WERI-Rb-1 (cell line): ENCODE measurements at places on chromosomes 5 and 9.
A peak's percentile ranks its signal among the peaks of the same experiment; 100 is the strongest.

GRCh38 chr9:19145881-19146280 lies 18.6 kb upstream of the PLIN2 start:
- DNase-seq, result no peak

DNA sequence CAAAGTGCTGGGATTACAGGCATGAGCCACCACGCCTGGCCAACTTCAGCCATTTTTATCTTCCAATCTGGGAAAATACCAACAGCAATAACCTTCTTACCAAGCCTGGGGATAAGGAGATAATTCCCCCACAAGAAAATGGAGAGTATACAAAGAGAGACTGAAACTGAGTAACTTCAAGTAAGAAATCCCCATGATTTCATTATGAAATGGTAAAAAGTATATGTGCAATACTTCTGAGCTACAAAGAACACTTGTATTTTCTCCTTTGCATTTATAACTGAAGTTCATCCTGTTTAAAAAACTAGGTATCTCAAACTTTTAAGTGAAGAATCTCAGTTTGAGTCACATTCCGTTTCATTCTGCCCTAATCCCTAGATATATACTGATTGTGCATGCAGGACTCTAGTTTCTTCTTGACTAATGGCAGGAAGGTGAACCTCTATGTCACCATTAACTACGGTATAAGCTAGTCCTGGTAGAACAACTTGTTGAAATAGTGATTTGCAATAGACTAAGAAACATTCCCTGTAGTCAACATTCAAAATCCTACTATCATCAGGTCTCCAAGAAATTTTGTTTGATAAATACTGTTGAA lies 2071.4 kb downstream of the MAT2B start:
- no peak for DNase-seq

- no peak for DNase-seq
Measured at GRCh38 chr5:75367401-75367800, 30.4 kb downstream of the HMGCR start.

DNA sequence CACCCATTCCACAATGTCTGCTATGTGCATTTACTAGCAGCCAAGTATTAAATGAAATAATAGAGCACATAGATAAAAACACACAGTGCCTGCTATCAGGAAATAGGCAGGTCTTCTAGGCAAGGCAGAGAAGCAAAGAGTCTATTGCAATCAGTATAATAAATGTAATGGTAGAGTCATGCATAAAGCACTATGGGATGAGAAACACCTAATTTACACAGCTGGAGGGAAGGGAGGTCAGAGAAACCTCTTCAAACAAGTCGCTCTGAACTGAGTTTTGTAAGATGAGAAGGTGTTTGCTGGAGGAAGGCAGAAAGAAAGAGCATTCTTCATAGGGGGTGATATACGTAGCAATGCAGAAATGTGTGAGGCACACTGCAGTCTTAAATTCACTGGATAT lies 341.0 kb upstream of the DMAC1 start:
- DNase-seq, result no peak

DNA sequence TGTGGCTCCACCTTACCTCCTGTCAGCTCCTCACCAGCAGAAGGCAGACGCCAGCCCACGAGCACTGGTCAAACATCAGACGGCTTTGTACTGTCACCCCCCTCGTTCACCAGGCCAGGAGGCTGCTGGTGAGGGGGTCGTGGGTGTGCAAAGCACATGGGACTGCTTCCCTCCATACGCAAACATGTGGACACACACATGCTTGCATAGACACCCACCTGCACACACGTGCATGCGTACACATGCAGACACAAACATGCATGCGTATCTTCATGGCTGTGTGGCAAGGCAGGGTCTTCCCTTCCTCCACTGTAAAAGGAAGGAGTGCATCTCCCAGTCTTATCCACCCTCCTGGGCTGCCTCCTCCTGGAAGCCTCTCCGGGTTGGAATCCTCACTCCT lies 178.5 kb downstream of the OLFM1 start:
- peak; percentile 55 for DNase-seq

DNA sequence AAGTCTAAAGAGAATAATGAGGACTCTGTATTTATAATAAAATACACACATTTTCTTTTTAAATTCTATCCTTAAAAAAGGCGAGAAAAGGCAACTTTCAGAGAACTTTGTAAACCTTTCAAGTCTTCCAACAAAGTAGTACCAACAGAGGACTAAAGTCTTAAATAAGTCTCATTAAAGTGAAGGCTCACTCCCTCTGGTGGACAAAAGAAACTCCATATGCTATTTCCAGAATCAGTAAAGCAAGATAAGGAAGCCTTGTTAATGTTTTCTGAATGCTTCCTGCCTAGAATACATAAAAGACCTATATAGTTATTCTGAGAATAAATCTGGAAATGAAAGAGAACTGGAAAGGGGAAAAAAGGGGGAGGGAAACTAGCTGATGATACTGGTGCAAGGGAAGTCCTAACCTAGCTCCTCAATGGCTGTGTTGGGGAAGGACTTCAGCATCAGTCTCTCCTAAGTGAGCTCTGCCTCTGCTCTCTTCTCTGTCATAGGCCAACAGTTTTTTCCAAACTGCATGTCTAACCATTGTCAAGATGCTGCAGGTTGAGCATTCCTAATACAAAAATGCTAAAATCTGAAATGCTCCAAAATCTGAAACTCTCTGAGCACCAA lies 7.2 kb downstream of the HMGCS1 start:
- no peak for DNase-seq

GRCh38 chr5:127878174-127878750 lies 175.1 kb downstream of the CCDC192 start:
- peak; percentile 81 for DNase-seq

DNA sequence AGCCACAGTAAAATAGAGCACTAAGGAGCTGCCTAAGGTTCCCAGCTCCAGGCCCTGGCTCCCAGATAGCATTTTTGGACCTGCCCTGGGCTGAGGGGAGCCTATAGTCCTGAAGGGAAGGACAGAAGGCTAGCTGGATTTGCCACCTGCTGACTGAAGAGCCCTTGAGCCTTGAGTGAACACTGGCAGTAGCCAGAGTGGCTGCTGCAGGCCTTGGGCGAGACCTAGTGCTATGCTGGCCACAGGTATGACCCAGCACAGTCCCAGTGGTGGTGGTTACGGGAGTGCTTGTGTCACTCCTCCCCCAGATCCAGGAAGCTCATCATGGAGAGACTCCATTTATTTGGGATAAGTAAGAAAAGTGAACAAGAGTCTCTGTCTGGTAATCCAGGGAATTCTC lies 10.3 kb upstream of the STX17 start:
- DNase-seq, result no peak

DNA sequence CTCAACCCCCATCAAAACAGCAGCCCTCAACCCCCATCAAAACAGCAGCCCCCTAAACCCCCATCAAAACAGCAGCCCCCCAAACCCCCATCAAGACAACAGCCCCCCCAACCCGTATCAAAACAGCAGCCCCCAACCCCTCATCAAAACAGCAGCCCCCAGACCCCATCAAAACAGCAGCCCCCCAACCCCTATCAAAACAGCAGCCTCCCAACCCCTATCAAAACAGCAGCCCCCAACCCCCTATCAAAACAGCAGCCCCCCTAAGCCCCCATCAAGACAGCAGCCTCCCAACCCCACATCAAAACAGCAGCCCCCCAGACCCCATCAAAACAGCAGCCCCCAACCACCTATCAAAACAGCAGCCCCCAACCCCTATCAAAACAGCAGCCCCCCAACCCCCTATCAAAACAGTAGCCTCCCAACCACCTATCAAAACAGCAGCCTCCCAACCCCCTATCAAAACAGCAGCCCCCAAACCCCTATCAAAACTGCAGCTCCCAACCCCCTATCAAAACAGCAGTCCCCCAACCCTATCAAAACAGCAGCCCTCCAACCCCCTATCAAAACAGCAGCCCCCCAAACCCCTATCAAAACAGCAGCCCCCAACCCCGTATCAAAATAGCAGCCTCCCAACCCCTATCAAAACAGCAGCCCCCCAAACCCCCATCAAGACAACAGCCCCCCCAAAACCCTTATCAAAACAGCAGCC lies 1.2 kb downstream of the TPPP start:
- DNase-seq, result no peak

- DNase-seq, result no peak
Measured at GRCh38 chr5:157390551-157391297, 69.3 kb upstream of the NIPAL4 start.

GRCh38 chr5:33311893-33312292 lies 128.9 kb upstream of the TARS1 start:
- no peak for DNase-seq

DNA sequence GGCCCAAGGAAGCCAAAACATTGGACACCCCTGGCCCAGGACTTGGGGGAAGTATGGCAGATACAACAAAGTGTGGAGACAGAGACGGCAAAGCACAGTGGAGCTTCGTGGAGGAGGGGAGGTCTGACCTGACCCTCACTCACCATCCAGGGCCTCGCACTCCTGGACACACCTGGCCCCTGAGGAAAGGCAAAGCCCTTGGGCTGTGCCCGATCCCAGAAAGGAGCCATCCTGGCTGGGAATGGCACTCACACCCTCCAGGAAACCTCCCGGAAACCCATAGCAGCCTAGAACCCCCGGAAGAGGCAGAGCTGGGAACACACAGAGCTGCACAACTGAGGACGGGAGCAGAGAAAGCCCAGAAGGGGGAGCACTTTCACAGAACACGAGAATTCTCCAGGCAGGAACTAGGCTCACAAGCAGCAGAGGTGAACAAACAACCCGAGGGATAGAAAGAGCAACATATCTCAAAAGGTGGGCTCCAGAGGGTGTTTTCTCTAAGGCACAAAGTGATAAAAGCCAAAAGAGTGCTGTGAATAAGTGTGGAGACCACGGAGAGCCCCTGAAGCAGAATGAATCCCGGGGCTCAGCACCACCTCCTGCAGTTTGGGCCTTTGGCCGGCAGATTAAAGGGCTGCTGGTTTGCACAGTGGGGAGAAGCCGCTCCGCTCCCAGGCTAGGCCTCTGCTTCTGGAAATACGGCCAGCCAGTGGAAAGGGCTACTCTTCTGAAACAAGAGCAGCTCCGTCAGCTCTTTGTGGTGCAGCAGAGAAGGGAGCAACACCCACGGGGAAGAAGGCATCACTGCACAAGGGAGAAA lies 108.2 kb downstream of the UBE2R2 start:
- peak; percentile 60 for DNase-seq

GRCh38 chr9:89678396-89679015 lies 73.7 kb downstream of the GADD45G start:
- DNase-seq, result no peak

- DNase-seq, result no peak
Measured at GRCh38 chr9:123109540-123110279, 76.2 kb downstream of the GPR21 start.

GRCh38 chr9:2720179-2720654 lies 2.9 kb downstream of the KCNV2 start:
- no peak for DNase-seq

- DNase-seq, result no peak
Measured at GRCh38 chr9:16221822-16222547, 648.5 kb downstream of the BNC2 start.

GRCh38 chr5:74241751-74242140 lies 398.8 kb downstream of the ENC1 start:
- DNase-seq, result no peak

DNA sequence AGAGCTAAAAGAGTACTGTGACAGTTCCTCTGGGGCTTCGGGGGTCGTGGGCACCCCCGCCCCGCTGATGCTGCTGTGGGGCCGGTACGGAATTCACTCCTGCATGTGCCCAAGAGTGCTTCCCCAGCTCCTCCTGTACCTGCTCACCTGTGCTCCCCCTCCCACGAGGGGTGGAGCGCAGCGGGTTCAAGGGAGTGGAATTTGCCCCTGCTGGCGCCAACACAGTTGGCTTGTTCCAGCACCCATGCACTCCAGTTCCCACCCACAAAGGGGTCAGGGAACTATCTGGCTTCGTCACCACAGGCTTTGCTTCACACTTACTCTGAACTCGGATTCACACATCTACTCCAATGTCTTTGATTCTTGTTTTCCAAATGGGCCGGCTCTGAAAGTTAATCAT lies 1086.9 kb upstream of the CDH6 start:
- no peak for DNase-seq

GRCh38 chr9:16516891-16517290 lies 353.6 kb downstream of the BNC2 start:
- no peak for DNase-seq

GRCh38 chr5:68032216-68032762 lies 183.3 kb upstream of the PIK3R1 start:
- DNase-seq, result no peak

DNA sequence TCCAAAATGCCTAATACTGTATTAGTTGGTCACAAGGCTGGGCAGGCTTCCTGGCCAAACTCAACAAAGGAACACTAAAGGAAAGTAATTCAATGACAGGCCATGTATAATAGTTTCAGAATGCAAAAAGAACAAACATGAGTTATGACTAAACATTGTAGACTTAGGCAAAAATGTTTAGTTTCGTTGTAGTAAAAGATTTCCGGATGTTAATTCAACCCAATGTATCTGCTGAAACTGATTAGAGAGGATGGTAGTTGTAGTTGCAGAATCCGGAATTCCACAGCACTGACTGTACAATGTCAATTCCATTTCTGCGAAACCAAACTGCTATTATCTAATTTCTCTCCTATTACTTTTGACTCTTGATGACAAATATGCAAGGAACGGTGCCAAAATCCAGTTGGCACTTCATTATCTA lies 117.9 kb upstream of the FST start:
- DNase-seq, result no peak

DNA sequence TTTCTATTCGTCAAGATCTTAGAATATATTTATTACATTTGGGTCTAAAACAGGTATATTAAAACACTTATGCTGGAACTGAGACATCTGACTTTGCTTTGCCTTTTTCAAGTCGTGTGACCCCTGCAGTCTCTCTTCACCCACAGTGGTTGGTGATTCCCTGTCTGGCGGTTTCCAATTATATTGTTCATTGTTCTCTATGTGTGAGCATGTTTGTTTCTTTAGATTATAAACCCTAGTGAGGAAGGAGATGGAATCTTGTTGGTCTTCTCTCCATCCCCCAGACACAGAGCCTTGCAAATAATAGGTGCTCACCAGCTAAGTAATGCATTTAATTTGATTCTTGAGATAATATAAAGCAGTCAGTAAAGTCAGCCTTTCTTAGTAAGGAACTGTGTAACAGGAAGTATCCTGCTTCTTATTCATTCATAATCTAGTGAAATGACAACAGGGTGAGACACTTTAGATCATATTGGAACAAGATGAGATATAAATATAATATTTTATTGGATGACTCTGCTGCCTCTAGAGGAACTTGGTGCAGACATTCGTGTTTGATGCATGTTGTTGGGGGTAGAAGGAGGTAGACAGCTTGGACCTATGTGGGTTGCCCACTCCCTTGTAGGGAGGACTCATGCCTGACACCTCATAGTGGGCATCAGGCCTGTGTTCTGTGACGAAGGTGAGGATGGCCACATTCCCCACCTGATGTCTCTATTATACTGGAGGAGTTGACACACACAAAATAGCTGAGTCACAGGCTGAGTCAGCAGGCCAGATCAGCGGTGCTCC lies 88.1 kb downstream of the FGF1 start:
- no peak for DNase-seq
